Activated CD8-positive, alpha-beta memory T cell treated with anti-CD3 and anti-CD28 coated beads, Interleukin-2, amount 50 U/mL, for 4 hours (primary cell): ENCODE measurements at places on chromosomes 5 and 9.
A peak's percentile ranks its signal among the peaks of the same experiment; 100 is the strongest.

- no peak for DNase-seq
These were observed 75.1 kb downstream of the BASP1 start for GRCh38 chr5:17292434-17293015.

DNA sequence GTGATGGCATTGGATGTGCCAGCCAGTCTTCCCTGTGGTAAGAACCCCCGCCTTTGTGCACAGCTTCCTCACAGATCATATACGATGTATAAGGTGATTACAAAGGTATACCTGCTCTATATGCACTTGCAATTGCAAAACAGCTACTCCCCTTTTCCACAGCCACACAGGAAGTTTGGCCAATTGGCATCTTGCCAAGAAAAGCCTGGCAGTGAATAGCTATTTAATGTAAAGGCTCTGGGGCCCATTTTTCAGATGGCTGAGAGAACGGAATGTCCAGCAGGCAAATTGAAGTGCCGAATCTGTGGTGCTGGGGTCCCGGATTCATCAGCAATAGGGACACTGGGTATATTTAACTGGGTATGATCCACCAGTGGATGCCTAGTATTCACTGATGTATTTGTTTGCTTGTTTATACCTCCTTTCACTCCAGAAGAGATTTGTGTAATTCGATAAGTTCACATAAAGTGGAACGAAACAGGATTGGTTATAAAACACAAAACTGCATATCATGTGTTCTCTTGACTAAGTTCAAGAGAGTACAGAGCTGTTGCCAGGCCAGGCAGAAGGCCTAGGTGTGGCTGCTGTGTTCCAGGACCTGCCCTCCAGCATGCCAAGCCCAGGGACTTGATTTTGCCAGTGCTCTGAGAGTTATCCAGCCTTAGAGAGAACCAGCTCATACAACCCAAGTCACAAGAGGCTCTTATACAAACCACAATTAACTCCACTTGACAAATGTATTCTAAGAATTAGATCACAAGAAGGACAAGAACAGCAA is 27.7 kb upstream of the GABRP start:
- no peak for DNase-seq

GRCh38 chr9:119701651-119702050 is 332.4 kb upstream of the BRINP1 start:
- no peak for DNase-seq

DNA sequence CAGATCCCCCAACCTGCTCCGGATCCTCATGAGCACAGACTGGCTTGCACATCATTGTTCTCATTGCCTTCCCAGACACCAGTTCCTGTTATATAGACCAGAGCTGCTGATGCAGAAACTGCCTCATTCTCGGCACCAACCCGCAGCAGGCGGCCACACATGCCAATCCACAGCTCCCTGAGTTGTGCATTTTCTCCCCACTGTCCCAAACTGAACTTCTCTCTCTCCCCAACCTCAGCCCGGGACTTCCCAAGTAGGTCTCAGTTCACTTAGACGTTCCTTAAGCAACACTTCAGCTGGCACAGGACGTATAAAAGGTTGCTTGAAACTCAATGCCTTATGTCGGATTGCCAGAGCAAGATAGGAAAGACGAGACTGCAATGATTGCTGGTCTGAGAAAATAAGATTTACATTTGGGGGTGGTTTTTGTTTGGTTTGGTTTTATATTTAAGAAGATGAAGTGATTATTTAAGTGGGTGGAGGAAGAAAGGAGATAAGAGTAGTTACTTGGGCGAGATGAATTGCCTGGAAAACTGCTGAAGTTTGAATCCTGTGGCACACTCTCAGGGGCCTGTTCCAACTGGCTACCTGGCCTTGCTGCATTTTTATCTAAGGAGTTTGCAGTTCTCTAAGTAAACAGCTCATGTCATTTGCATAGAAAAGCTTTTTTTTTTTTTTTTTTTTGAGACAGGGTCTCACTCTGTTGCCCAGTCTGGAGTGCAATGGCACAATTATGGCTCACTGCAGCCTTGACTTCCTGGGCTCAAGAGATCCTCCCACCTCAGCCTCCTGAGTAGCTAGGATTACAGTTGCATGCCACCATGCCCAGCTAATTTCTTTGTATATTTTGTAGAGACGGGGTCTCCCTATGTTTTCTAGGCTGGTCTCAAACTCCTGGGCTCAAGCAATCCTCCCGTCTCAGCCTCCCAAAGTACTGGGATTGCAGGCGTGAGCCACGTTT is 155.4 kb downstream of the GOLPH3 start:
- no peak for DNase-seq

GRCh38 chr9:73153793-73154227 is 2.1 kb downstream of the ANXA1 start:
- DNase-seq, result no peak

DNA sequence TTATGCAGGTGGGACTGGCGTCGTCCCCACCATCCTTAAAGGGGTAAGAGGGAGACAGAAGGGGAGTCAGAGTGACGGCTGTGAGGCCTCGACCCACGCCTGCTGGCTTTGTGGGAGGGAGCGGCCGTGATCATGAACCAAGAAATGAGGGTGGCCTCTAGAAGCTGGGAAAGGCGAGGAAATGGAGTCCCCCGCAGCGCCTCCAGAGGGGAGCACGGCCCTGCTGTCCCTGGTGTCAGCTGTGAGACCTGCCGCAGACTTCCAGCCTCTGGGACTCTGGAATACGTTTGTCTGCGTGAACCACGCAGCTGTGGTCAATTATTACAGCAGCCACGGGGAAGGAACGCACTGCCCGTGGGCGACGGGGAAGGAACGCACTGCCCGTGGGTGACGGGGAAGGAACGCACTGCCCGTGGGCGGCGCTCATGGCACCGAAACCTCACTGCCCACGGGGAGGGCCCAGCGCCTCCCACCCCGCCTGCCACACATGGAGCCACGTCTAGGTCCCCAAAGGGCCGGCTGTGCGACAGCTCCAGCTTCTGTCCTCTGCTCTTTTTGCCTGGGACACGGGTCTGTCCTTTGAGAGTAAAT is 108.8 kb upstream of the RAPGEF1 start:
- DNase-seq, result no peak

- DNase-seq, result no peak
These were observed 9.3 kb upstream of the WWC1 start for GRCh38 chr5:168282120-168282519.

DNA sequence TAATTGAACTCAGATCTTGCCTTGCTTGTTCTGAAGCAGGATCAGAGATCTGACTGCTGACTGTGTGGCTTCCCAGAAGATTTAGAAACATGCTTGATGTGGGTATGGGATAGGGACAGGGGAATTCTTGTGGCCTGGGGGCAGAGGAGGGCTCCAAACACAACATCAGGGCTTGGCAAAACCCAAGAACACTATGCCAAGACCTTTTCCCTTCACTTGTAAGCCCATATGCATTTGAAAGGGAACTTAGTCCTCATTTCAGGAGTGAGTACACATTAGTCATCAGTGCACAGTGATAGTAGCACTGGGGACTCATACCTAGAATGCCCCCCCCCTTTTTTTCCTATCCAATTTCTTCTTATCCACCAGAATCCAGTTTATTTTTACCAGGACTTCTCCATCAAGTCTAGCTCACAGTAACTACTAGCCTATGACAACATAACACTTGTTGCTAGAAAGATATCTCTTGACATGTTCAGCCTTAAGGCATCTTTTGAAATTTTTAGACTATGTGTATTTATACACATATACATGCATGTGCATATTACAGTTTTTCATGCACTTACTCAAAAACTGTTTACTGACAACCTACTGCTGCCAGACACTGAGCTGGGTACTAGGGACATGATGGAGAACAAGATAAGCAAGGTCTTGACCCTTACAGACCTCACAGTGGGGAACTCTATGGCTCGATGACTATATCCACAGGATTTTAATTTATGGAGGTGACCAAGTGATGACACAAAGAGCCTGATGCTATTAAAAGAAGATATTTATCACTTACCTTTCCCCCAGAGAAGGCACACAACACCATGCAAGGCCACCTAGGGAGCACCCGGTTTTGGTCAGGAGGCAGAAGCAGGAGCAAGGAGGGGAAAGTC is 158.3 kb upstream of the MAP3K1 start:
- no peak for DNase-seq

- DNase-seq, result no peak
These were observed 563.2 kb downstream of the NR2F1-AS1 start for GRCh38 chr5:93017849-93018248.

DNA sequence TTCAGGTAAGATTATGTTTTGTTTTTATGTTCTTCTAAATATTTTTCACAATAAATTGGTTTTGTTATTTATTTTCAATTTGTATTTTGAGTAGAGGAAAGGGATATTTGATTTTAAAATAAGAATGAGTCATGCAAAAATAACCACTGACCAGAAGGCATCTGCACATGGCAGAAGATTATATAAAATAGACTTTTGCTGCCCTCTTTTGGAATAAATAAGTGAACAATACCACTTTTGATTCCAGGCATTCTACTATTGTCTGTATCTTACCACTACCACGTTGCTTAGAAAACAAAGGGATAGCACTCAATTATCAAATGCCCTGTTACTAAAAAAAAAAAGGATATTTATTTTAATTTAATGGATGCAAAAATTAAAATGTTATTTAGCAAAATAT is 227.3 kb upstream of the ITGA1 start:
- DNase-seq, result no peak

- DNase-seq, result no peak
These were observed 27.1 kb upstream of the PTGER4 start for GRCh38 chr5:40652441-40653220.

DNA sequence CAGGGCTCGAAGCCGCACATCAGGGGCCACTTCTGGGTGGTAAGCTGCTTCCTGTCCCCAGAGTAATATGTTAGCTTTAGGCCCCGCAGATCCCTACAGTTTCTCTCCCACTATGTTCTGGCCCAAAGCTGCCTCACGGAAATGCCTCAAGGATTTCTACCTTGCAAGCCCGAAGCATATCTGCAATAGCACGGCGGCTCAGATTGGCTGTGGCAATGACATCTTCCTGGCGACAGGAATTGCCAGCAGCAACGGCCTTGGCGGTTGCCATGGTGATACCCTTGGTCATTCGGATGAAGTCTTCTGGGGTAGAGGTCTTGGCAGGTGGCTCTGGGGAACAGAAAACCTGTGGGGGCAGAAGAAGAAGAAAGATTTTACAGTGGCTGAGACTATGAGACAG is 10.3 kb upstream of the TPM2 start:
- DNase-seq, result no peak

DNA sequence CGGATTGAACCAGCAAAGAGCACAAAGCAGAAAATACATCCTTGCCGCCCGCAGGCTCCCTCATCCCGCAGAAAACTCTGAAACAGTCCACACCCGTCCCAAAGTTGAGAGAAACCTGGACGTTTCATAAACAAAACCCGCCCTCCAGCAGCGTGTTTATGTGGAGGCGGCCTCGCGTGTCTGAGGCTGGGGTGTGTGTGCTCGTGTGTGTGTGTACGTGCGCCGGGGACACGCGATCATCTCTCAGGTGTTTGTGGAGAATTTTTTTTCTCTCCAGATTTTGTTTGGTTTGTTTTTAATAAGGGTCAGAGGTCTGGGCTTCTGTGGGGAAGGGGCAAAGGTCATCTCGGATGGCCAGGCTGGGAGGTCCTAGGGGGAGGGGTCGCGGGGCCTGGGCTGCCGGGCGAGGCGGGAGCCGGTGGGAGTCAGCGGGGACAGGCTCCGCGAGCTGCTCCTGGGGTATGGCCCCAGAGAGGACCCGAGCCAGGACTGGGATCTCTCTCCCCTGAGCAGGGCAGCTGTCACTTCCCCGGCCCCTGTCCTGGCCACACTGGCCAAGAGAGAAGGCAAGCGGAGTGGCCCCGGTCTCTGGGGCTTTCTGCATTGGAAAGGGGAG is 206.4 kb downstream of the C9orf50 start:
- peak; percentile 56 for DNase-seq

- no peak for DNase-seq
These were observed 53.5 kb upstream of the OTULINL start for GRCh38 chr5:14528115-14528514.

GRCh38 chr5:125416055-125416454 is 669.6 kb upstream of the ZNF608 start:
- DNase-seq, result no peak

DNA sequence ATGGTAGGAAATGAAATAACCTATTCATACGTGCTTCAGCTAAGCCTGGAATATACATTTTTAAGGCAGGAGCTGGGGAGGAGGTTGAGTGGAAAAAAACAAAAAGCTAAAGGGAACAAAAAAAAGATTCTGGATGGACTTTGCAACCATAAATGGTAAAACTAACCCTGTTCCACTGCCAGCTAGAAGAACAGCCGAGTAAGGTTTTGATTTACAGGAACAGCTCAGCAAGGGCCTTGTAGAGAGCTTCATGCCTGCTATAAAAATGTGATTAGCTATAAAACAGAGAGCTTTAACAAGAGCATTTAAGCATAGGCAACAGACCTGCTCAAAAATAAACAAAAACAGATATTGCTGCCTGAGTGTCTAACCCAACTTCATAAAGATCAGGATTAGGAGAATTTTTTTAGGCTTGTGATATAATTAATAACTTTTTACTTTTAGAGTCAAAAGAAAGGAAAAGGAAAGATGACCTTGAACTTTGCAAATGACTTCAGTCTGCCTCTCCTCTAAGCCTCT is 194.8 kb downstream of the FBXL7 start:
- no peak for DNase-seq

DNA sequence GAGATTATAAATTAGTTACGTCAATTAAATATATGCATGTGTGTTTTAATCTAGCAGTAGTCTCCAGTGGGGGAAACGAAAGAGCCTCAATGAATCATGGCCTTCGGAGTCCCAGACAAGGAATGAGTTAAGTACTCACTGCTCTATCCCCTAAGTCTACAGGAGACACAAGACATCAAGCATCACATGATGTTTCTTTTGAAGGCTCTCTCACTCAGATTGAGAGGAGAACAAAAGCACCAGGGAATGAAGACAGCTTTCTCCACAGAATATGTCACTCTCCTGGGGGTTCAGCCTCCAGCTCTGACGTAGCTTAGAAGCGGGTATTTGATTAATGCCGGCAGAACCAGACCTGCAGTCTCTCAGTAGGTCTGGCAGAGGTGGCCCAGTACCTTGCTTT is 381.4 kb downstream of the ACTL7B start:
- DNase-seq, result no peak

GRCh38 chr9:33659921-33660320 is 135.4 kb upstream of the PRSS3 start:
- DNase-seq, result no peak

DNA sequence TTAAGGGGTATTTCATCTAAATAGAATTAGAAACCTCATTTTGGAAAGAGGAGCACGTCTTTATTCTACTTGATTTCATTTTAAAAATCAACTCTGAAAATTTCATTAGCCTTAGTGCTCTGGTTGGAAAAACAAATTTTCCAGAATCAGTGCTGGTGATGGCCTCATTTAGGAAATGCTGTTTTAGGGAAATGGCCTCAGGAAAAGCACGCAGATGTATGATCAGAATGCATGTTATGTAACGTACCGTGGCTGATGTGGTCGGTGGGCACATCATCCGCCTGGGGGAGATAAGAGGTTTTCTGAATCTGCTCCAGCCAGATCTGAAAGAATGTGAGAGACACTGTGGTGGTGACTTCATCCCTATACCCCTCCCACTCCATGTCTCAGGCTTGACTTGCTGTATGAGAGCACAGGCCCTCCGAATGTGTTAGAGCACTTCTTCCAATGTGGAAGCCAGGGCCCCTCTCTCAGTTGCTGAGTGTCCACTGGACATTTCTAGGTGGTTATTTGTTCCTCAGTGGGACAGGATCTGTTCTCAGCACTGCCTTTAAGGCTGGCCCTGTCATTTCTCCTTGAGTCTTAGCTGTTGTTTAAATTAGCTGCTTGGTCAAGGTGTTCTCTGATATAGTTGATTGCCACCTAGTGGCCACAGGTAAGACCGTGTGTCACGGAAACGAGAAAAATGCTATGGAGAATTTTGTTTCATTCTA is 96.5 kb downstream of the ARHGAP26 start:
- DNase-seq, result peak; percentile 34
